Stimulated activated CD4-positive, alpha-beta T cell treated with anti-CD3 and anti-CD28 coated beads, Interleukin-12 subunit alpha, Interleukin-12 subunit beta, amount 100 ng/mL, for 24 hours (primary cell): ENCODE measurements at places on chromosomes 13 and 19.
A peak's percentile ranks its signal among the peaks of the same experiment; 100 is the strongest.

GRCh38 chr19:29672933-29673336 is 7.7 kb downstream of the PLEKHF1 start:
- peak; percentile 76 for DNase-seq

GRCh38 chr13:44211286-44211685 is 162.3 kb upstream of the SERP2 start:
- DNase-seq, result no peak

- DNase-seq, result no peak
Observed at GRCh38 chr13:27353708-27354107, 70.7 kb upstream of the GTF3A start.

DNA sequence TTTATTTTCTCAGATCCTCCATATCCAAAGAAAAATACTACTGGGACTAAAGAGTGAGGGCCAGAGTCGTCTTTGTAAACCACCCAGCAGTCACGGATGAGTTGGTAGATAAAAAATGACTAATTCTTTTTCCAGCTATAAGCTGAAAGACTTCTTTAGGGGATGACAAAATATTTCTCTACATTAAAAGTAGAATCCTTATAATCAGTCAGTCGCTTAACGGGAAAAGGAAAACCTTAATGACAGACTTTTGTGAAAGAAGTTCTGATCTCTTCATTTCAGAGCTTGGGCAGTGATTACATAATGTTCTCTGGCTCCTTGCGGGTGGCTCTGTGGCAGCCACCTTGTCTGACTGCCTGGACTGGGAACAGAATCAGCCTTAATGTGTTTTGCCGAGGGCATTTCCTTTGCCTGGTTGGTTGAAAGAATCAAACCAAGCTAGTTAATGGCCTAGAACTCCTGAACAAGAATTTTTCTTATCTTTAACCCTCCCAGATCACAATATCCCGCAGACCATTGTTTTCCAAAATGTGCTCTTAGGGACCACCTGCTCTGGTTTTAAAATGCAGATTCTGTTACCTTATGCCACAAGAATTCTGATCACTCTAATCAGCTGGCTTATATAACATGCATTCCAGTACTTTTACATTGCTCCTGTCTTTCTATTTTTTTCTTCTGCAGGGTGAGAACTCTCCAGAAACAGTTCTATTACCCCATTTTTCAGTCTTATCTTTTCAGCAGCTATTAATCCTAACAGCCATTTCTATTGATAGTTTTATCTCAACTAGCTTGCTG is 2.5 kb downstream of the ITM2B start:
- DNase-seq, result no peak

DNA sequence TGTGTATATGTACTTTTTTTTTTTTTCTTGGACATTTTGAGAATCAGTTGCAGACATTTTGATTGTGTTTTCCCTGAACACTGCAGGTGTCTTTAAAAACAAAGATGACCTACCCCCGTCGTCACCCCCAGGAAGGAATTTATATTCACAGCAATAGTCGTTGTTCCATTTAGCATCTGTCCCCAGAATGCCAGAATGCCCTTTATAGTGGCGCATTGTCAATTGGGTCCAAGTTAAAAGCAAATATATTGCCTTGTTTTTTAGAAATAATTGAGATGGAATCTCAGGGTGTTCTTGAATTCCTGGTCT is 1.8 kb upstream of the RNF225 start:
- DNase-seq, result no peak

DNA sequence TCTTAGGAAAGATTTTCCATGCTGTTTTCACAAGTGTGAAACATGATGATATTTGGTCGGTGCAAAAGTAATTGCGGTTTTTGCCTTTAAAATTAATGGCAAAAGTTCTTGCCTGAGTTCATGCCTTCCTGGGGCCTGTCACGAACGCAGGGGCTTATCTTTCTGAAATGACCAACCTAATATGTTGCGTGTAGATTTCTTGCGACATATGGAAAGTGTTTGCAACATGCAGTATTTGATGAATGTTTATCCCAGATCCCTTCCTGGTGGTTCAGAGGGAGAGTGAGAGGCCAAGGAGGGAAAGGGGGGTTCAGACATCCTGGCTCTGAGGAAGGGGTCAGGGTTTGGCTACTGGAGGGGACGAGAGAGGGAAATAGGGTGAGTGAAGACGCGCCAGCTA is 72.0 kb downstream of the TEX29 start:
- no peak for DNase-seq

- DNase-seq, result no peak
Observed at GRCh38 chr13:44437356-44438233, 64.0 kb downstream of the SERP2 start.

GRCh38 chr13:50509167-50509566 is 334.3 kb downstream of the DLEU7 start:
- no peak for DNase-seq

DNA sequence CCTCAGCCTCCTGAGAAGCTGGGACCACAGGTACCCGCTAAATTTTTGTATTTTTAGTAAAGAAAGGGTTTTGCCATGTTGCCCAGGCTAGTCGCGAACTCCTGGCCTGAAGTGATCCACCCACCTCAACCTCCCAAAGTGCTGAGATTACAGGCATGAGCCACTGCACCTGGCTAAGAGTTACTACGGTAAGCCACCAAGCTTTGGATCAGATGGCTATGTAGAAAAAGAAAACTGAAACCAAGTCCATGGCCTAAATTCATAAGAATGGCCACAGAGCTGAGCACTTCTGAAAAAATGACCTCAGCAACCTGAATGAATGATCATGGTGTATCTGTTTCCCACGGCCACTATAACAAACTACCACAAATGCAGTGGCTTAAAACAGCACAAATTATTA is 9.4 kb downstream of the OPA3 start:
- no peak for DNase-seq

- DNase-seq, result no peak
Observed at GRCh38 chr19:513368-514165, 6.3 kb downstream of the TPGS1 start.

DNA sequence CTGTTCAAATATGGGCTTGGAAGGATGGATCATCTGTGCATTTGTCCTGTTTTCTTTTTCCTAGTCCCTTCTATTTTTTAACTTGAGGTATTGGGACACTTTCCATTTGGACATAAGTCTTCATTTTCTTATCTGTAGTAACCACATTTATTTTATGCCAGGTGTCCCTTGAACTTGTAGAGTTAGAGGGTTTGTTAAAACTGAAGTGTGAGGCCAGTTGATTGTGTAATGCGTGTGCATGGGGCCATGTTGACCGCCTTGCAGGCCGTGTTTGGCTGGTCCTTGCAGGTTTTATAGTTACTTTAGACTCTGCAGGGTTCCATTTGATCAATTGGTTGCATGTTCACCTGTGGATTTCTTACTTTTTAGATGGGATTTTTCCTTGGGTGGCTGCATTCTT is 21.0 kb downstream of the SAE1 start:
- no peak for DNase-seq

DNA sequence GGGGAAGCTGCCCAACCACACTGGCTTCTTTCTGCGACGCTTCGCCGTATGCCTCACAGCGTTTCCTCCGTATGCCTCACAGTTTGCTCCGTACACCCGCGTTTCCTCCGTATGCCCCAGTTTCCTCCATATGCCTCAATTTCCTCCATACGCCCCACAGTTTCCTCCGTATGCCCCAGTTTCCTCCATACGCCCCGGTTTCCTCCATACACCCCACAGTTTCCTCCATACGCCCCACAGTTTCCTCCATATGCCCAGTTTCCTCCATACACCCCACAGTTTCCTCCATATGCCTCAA is 22.6 kb downstream of the GAS6 start:
- DNase-seq, result no peak

DNA sequence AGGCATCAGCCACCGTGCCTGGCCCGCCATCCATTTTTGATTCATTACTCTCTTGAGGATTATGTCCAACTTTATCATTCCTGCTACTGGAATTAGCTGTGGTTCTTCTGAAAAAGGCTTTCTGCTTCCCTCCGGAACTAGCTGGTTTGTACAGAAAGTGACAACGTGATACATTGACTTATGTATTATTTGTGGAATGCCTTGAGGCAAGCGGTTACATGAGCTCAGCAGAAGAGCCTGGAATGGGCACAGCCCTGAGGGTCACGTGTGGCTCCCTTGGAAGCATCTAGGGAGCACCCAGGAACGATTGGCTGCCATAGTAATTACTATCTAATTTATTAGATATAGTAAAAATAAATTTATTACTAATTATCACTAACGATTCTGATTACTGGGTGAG is 14.4 kb upstream of the RETN start:
- DNase-seq, result no peak

GRCh38 chr19:7101498-7102253 is 32.2 kb downstream of the ZNF557 start:
- no peak for DNase-seq

- DNase-seq, result no peak
Observed at GRCh38 chr13:46643165-46643777, 90.3 kb downstream of the LRCH1 start.

DNA sequence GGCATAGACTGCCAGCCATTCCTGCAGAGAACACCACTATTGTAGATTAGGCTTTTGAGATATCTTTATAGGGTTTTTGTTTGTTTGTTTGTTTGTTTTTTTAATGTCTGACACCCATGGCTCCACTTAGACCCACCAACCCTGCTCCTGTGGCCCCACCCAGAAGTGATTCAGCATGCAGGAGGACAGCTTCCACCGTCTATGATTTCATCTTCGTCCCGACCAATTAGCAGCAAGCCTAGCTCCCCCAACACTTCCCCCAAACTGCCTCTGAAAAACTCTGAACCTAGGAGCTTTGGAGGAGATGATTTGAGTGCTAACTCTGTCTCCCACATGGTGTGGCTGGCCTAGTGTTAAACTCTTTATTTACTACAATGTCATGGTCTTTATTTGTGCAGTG is 108.3 kb upstream of the RXFP2 start:
- DNase-seq, result no peak

- no peak for DNase-seq
Observed at GRCh38 chr13:80093888-80094287, 247.0 kb downstream of the SPRY2 start.

DNA sequence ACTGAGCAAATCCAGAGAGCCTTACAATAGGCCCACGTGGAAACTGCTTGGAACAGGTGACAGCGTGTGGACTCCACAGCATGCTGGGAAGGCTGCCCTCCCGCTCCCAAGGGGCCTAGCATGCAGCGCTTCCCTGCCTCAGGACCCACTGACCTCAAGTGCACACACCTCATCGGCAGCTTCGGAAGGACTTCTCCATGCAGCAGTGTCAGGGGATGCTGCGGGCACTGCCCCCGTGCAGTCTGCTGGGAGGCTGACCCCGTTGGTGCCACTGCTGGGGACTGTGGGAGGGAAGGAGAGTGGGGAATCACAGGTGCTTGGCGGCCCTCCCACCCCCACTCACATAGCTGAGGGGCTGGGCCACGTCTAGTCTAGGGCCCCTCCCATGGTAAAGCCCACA is 17.2 kb downstream of the CAPS start:
- DNase-seq, result no peak

GRCh38 chr19:16417660-16418596 is 53.8 kb downstream of the EPS15L1 start:
- peak; percentile 35 for DNase-seq

DNA sequence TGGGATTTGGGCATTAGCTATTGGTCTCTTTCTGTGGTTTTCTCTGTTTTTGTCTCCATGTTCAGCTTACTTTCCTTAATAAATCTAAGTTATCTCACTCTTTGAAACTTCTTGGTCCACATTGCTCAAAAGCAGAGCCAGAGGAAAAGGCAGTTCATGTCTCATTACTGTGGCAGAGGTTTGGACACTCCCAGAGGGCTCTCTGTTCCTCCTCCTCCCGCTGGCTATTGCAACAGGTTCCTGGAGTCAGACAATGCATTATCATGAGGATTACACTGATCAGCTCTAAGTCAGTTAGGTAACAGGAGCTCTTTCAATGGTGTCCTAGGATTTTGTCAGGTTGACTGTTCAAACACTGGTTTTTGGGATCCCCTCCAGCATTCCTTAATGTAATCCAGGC is 298.8 kb downstream of the NDFIP2 start:
- DNase-seq, result no peak

GRCh38 chr13:67515895-67516294 is 285.8 kb upstream of the PCDH9 start:
- DNase-seq, result no peak

DNA sequence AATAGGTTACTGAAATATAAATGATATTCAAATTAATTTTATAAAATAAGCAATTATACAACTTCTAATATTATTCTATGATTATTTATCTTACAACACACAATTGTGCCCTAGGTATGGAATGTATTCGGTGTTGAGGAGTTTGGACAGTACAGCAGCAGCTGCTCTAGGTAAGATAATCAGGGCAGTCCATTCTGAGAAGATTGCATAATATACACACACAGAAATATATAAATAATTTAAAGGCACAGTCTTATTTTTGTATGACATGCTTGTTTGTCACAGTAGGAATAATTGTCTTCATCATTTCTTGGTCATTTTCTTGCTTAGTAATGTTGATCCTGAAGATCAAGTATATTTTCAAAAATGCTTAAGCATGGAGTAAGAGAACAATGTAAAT is 849.4 kb upstream of the MIR17HG start:
- DNase-seq, result no peak

DNA sequence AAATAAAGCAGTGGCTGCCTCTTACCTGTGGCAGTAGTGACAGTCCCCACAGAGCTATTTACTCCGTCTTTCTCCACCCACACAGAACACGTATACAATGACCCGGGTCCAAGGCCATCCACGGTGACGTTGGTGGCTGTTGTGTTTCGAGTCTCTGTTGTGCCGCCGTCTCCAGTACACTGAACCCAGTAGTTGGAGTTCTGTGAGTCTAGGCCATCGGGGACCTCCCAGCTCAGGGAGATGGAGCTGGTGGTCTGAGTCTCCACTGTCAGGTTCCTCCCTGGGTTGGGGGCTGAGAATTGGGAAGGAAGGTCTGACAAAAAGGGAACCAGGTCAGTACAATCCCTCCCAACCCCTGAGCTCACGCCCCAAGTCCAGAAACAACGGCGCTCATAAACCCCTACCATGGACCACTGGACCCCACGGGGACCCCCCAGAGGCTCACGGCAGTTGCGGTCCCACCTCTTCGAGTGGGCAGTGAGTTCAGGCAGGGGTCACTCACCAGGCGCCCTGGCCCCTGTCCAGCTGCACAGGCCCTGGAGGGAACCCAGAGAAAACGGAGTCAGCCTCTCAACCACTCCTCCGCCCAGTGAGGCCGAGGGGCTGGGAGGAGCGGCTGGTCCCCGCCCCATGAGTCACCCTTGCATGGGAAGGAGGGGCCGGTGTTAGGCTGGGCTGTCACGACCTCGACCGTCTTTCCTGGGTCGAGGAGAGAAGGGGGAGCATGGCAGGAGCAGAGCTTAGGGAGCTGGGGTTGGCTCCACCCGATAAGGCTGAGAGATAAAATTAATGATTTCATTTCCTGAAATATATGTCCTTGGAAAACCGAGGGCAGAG is 2.4 kb downstream of the PTPRH start:
- DNase-seq, result no peak
